ENCODE measurements at places on chromosomes 7 and 10.

DNA sequence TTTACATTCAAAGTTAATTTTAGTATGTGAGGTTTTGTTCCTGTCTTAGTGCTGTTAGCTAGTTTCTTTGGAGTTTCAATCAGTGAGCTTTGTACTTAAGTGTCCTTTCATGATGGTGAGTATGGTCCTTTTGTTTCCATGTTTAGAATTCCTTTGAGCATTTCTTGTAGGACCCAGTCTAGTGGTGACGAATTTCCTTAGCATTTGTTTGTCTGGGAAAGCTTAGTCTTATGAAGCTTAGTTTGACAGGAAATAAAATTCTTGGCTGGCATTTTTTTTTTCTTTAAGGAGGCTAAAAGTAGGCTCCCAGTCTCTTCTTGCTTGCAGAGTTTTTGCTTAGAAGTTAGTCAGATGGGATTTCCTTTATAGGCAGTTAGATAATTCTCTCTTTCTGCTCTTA is 209.2 kb upstream of the SEMA3C start:
- DNase-seq: no peak

DNA sequence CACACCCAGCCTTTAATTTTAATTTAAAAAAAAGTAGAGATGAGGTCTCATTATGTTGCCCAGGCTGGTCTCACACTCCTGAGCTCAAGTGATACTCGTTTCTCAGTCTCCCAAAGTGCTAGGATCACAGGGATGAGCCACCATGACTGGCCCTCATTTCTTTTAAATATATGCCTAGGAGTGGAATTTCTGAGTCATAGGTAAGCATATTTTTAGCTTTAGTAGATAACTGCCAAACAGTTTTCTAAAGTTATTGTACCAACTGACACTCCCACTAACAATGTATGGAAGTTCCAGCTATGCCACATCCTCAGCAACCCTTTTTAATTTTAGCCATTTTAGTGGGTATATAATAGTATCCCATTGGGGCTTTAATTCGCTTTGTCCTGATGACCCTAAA is 13.8 kb upstream of the PPIF start:
- DNase-seq: no peak

- DNase-seq: no peak
These were observed 231.8 kb upstream of the CACNA2D1 start for GRCh38 chr7:82675396-82675795.

- DNase-seq: no peak
These were observed 7.5 kb downstream of the EPDR1 start for GRCh38 chr7:37927773-37928444.

GRCh38 chr10:87867453-87867852 is 4.0 kb downstream of the PTEN start:
- no peak for DNase-seq

GRCh38 chr10:126146771-126147170 is 241.5 kb downstream of the ADAM12 start:
- DNase-seq: no peak

DNA sequence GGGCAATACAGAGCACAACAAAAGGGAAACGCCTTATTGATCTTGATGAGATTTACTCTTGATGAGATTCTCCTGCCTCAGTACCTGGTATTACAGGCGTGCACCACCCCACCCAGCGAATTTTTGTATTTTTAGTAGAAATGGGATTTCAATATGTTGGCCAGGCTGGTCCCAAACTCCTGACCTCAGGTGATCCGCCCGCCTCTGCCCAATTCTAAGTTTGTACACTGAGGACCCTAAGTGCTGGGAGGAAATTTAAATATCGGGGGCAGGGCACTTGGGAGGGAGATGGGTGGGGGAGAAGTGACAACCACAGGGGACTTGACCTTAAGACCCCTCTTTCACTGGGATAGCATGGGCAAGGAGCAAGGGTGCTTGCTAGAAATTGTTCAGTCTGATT is 14.1 kb downstream of the HNRNPF start:
- no peak for DNase-seq

- DNase-seq: peak; percentile 67
These were observed 20.2 kb upstream of the BAIAP2L1 start for GRCh38 chr7:98420966-98421612.

GRCh38 chr7:66296557-66296956 is 91.4 kb downstream of the TPST1 start:
- DNase-seq: no peak

GRCh38 chr7:138837627-138838026 is 39.6 kb upstream of the ATP6V0A4 start:
- DNase-seq: no peak

- DNase-seq: no peak
These were observed 50.6 kb downstream of the PRKG1 start for GRCh38 chr10:51124852-51125251.

All from activated CD4-positive, CD25-positive, alpha-beta regulatory T cell treated with anti-CD3 and anti-CD28 coated beads, Interleukin-2, amount 50 U/mL, for 72 hours (primary cell).